Lower lobe of right lung (tissue), 2 donors: ENCODE measurements at places on chromosomes 5 and 9.

DNA sequence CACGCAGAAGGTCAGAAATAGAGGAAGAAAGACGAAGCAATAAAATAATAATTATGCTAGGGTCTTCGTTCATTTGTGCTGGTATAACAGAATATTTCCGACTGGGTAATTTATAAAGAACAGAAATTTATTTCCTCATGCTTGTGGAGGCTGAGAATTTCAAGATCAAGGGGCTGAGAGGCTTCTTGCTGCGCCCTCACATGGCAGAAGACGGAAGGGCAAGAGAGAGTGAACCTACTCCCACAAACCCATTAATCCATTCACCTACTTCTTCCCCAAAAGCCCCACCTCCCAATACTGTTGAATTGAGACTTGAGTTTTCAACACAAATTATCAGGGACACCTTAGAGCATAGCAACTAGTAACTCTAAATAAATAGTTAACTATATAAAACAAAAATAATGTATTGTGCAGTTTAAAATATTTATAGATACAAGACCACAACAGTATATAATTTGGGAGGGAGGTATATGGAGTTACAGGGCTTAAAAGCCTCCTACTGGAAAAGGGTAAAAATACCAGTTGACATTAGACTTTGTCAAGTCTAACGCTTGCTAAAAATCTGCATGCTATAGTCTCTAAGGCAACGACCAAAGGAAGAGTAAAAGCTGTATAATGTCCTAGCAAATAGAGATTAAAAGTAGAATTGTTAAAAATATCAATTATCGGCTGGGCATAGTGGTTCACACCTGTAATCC is 40.3 kb upstream of the NAA35 start:
- no peak for DNase-seq

- no peak for DNase-seq
These were observed 21.0 kb downstream of the CDKL3 start for GRCh38 chr5:134345996-134346395.

DNA sequence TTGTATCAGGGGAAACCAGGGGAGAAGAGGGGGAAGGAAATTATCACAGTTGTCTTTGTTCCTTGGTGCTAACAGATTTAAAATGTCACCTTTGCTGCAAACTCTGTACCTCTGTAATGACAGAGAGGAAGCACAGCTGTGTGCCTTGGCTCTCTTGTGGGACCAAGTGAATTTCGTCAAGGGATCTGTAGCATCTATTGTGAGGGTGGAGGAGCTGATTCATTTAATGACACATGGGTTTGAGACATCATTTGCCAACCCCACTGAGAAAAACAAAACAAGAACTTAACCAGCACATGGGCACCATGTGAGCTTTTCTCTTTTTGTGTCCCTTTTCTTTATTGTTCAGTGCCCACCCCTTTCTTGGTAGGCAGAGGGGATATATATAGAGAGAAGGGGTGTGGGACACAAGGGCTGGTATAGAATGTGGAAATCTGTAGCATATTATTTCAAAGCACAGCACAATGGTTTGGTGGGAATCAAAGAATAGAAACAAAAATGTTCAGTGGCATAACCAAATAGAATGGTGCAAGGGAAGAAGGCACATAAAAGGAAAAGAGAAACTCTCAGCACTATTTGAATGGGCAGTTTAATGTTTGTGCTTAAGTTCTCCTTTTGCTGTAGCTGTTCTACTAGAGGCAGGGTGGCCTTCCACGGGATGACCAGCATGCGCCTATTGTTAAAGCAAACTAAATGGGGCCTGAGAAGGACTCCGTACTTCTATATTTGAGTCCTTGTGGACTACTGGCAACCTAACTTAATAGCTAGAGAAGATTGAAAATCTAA is 63.3 kb downstream of the LIX1 start:
- DNase-seq = no peak

GRCh38 chr5:170638051-170638450 is 134.2 kb downstream of the KCNIP1 start:
- DNase-seq = no peak

DNA sequence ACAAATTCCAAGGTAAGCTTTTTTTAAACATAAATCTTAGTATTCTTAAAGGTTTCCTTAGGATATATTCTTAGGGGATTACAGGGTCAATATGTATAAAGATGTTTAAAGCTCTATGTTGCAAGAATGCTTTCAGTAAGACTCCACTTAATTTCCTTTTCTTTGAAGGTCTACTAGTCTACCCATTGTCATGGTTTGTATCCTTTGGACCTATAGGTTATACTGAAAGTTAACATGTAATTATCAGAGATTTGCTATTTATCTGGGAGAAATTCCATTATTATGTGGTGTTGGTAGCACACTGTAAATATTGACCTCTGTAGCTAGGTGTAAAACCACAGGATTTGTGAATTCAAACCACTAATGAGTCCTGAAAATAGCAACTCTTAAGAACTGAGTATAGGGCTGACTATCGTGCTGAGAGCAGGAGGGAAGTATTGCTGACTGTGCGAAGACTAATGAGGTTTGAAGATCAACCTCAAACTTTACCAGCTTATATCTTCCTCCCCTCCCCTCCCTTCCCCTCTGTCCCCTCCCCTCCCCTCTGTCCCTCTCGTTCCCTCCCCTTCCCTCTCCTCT is 85.6 kb downstream of the GADD45G start:
- DNase-seq = no peak
